ENCODE measurements at places on chromosomes 3 and 15. TPM values are rescaled to one million over a fixed set of nuclear protein-coding genes. Genes with fewer than 3 reads are reported as not detected.

The CD200 gene
- total RNA-seq, result not detected

The COL7A1 gene
- total RNA-seq, result 678 TPM

The HYPK gene
- 4.6 TPM for total RNA-seq

The GATM gene
- 0.54 TPM for total RNA-seq

The ATP13A5 gene
- not detected for total RNA-seq

The SSUH2 gene
- total RNA-seq, result 0.11 TPM

The FAM240A gene
- not detected for total RNA-seq

The FOXB1 gene
- 0.39 TPM for total RNA-seq

The CACNA2D3 gene
- total RNA-seq, result 13.8 TPM

Measured in placental epithelial cell (primary cell).